ENCODE measurements at places on chromosomes 4 and X. TPM values are rescaled to one million over a fixed set of nuclear protein-coding genes. Genes with fewer than 3 reads are reported as not detected.
A peak's percentile ranks its signal among the peaks of the same experiment; 100 is the strongest.

DNA sequence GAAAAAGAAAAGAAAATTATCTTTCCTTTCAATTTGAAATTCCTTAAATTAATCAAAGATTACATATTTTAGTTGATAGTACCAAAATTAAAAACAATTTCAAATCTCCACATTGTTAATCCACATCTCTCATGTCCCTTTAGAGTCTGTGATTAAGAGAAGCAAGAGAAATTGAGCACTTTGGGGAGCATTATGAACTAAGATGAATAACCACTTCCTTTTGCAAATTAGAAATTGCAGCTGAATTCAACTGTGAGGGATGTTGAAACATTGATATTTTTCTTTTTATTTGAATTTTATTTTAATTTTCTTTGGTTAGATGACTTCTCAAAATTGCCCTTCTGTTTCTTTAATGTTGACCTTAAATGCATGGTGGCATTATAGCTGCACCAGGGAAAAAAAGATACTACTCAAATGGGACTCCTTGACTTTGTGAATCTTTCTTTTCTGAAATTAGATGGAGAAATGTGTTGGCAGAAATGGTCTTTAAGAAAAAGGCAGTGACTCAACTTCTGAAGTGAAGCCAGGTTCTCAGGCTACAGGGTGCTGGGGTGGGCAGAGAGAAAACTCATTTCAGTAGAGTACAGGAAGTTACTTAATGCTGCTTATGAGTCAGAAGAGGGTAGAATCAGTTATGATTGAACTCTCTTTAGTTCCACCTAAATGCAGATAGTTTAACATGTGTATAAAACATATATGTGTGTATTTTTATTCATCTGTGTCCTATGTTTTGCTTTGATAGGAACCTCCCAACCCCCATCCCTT lies 92.0 kb upstream of the TNIP3 start:
- H3K4me1 ChIP-seq = peaks cover 3% of the 10 kb centered on the region
- H3K36me3 ChIP-seq = no peaks in the 10 kb centered on the region
- H3K27ac ChIP-seq = no peak overlapping the region
- H3K27me3 ChIP-seq = no peaks in the 10 kb centered on the region
- H3K4me3 ChIP-seq = no peak overlapping the region
- no peak for DNase-seq

DNA sequence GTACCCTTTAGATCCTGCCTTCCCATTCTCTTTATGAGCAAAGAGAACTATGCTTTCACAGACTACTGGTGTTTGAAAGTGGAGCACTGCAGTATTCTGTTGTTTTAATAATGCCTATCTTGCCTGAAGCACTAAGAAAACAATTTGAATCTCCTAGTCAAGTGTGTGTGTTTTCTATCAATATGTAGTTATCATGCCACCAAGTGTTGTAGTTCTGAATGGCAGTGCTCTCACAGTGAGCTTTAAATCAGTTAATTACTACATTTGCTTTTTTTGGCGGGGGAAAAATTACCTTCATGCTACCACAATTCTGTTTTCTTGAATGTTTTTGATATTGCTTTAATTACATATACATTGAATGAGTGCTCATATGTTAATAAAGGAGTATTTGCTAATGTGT lies 143.6 kb upstream of the FAM47A start:
- no peaks in the 10 kb centered on the region for H3K27me3 ChIP-seq
- H3K27ac ChIP-seq = no peak overlapping the region
- no peaks in the 10 kb centered on the region for H3K36me3 ChIP-seq
- no peaks in the 10 kb centered on the region for H3K4me1 ChIP-seq
- DNase-seq = no peak

- no peaks in the 10 kb centered on the region for H3K36me3 ChIP-seq
- no peaks in the 10 kb centered on the region for H3K4me1 ChIP-seq
- H3K27me3 ChIP-seq = peaks cover 7% of the 10 kb centered on the region
- DNase-seq = no peak
- H3K4me3 ChIP-seq = no peak overlapping the region
Observed at GRCh38 chr4:8540072-8540471, 40.1 kb upstream of the GPR78 start.

Gene ETDA
- total RNA-seq = not detected

- H3K27ac ChIP-seq = no peak overlapping the region
- H3K4me3 ChIP-seq = peak overlapping the region; percentile 26
- H3K4me1 ChIP-seq = peaks cover 2% of the 10 kb centered on the region
- H3K27me3 ChIP-seq = no peaks in the 10 kb centered on the region
- DNase-seq = no peak
Observed at GRCh38 chrX:23332101-23332887, 2.4 kb upstream of the PTCHD1 start.

DNA sequence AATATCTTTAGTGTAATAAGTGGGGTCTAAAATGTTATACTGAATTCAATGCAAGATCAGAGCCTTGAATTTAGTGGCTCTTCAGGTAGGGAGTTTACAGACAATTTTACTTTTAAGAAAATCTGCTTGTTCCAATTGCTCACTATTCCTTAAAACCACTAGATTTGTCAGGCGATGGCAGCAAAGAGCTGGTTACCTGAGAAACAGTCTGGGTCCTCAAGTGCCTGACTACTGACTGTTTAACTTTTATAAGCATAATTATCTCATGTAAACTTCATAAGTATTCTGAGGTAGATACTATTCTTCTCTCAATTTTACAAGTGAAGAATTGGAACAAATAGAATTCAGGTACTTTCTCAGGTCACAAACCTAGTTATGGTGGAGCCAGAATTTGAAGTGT lies 84.3 kb downstream of the RRAGB start:
- no peak overlapping the region for H3K4me3 ChIP-seq
- no peak for DNase-seq
- no peak overlapping the region for H3K27ac ChIP-seq
- H3K4me1 ChIP-seq = no peaks in the 10 kb centered on the region
- H3K27me3 ChIP-seq = no peaks in the 10 kb centered on the region
- no peaks in the 10 kb centered on the region for H3K36me3 ChIP-seq

Gene STARD8
- 15.8 TPM for total RNA-seq

DNA sequence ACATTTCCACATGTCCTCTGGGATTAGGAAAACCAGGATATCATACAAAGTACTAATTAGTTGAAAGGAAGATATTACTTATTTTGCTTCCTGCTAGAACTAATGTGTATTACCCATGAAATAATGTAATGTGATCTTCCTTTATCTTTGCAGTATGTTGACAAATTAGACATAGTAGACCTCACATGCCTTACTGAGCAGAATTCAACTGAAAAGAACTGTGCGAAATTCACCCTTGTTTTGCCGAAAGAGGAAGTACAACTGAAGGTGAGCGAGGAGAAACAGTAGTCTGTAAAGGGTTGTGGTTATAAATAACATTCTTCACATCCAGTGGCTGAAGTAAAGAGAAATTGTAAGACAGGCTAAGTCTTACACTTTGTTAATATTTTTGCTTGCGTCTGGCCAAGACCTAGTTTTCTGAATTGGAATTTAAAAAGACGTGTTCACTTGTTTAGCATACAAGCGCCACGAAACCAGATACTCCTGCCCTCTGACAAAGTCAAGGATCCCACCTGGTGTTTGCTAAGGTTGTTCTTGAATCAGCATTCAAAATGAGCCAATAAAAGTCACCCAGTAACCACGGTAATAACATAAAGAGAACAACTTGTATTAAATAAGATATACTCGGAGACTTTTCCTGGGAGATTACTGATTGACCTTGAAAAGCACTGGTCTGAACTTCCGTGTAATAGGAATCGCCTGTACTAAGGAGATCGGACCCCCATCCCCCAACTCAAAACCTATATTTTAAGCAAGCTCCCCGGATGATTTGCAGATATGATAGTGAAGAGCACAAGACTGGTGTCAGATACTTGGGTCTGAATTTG lies 16.9 kb downstream of the STAP1 start:
- no peaks in the 10 kb centered on the region for H3K27me3 ChIP-seq
- H3K4me3 ChIP-seq = peak overlapping the region; percentile 25
- DNase-seq = no peak
- no peaks in the 10 kb centered on the region for H3K36me3 ChIP-seq

DNA sequence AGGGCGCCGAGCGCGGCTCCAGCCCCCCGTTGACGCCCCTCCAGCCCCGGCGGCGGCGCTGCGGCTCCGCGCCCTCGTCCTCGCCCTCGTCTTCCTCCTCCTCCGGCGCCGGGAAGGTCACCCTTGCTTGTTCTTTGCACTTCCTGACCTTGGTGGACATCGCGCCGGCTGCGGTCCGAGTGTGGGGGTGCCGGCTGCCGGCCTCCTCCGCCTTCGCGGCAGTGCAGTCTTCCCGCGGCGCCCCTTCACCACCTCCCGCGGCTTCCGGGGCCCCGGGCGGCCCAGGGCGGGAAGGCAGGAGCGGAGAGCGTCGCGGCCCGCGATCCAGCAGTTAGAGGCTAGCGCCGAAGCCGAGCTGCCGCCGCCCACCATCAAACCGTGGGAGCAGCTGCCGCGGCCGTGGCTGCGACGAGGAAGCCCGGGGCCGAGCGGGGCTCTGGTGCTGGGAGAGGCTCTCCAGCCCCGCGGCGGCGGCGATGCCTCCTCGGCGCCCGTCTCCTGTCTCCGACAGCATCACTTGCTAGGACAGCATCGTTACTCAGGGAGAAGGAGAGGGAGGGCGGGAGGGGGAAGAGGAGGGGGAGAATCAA lies at the start of gene TRPC3:
Gene TRPC3 (minus strand): TSS at position 540 of the 590 bp plus-strand sequence. CDS start 380 bp downstream, at position 160.
- H3K36me3 ChIP-seq = no peaks in the 10 kb centered on the region
- H3K27ac ChIP-seq = no peak within 1 kb of the TSS
- H3K27me3 ChIP-seq = no peaks in the 10 kb centered on the region
- H3K4me1 ChIP-seq = no peaks in the 10 kb centered on the region
- DNase-seq = peak; percentile 29

Gene ARMCX1
- total RNA-seq = 19.8 TPM

- no peak overlapping the region for H3K4me3 ChIP-seq
- no peaks in the 10 kb centered on the region for H3K36me3 ChIP-seq
- no peaks in the 10 kb centered on the region for H3K27me3 ChIP-seq
- peaks cover 8% of the 10 kb centered on the region for H3K4me1 ChIP-seq
- no peak overlapping the region for H3K27ac ChIP-seq
- DNase-seq = peak; percentile 55
Observed at GRCh38 chr4:41160012-41160789, 54.1 kb downstream of the APBB2 start.

- no peak for DNase-seq
- no peak overlapping the region for H3K27ac ChIP-seq
- no peak overlapping the region for H3K4me3 ChIP-seq
- H3K4me1 ChIP-seq = no peaks in the 10 kb centered on the region
Observed at GRCh38 chr4:17094876-17095210, 196.4 kb upstream of the LDB2 start.

- no peak for DNase-seq
- no peak overlapping the region for H3K4me3 ChIP-seq
- H3K27ac ChIP-seq = no peak overlapping the region
- no peaks in the 10 kb centered on the region for H3K4me1 ChIP-seq
- H3K36me3 ChIP-seq = no peaks in the 10 kb centered on the region
Observed at GRCh38 chrX:31038575-31039326, 33.1 kb downstream of the FTHL17 start.

DNA sequence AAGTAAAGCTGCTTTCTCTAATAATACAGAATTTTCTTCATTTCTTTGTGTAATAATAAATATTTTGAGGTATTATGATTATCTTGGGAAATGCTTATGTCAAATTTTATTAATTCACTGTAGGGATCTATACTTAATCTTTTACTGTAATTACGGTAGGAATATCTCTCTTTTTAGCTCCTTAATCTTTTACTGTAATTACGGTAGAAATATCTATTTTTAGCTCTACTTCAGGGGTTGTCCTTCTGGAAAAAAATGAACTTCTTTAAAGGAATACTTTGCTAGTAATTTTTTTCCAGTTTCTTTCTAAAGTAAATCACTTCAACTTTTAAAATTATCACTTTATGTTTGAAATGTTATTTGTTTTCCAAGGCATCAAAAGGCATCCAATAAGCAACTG lies 2229.4 kb upstream of the AGA start:
- H3K4me3 ChIP-seq = no peak overlapping the region
- DNase-seq = no peak
- H3K27ac ChIP-seq = no peak overlapping the region
- H3K4me1 ChIP-seq = no peaks in the 10 kb centered on the region
- no peaks in the 10 kb centered on the region for H3K36me3 ChIP-seq
- no peaks in the 10 kb centered on the region for H3K27me3 ChIP-seq

Gene RASSF6
- not detected for total RNA-seq

Gene TIMP1
- 33.2 TPM for total RNA-seq

DNA sequence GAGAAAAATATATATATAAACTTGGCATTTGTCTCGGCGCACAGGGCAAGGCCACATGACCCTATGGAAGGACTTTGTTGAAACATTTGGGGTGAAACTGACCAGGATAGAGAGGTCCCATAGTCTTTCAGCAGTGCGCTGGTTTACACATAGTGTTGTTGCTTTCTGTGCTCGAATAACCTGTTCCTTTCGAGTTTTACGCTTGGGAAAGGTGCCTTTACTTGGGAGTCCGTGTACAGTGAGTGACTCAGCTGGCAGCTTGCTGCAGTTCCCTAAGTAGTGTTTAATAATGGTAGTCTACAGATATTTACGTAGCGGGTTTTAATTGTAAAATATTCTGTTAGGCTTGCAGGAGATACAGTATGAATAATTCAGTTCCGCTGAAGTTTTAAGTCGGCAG lies 578 bp downstream of the APOOL start:
- peaks cover 5% of the 10 kb centered on the region for H3K4me1 ChIP-seq
- H3K4me3 ChIP-seq = peak overlapping the region; percentile 78
- peak overlapping the region; percentile 63 for H3K27ac ChIP-seq
- no peak for DNase-seq

DNA sequence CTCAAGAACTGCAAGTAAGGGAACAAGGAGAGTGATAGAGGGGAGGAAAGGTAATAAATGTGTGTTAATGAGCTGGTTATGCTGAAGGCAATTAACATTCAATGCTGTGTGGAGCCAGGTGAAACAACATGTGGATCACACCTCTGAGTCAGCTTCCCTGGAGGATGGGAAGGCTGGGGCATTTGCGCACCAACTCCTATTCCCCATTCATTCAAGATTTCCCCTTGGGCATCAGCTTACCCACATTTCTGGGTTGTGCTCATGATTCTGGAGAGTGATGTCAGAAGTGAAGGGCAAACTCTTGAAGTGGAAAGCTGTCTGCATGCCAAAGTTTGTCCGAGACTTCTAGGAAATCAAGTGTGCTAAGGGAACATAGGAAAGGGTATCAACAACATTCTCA lies 461.4 kb downstream of the MID1IP1 start:
- H3K4me1 ChIP-seq = no peaks in the 10 kb centered on the region
- no peak for DNase-seq
- H3K36me3 ChIP-seq = no peaks in the 10 kb centered on the region
- H3K27ac ChIP-seq = no peak overlapping the region

Gene SSX4
- total RNA-seq = not detected

- no peak for DNase-seq
- no peaks in the 10 kb centered on the region for H3K27me3 ChIP-seq
- no peak overlapping the region for H3K27ac ChIP-seq
- no peaks in the 10 kb centered on the region for H3K36me3 ChIP-seq
- H3K4me3 ChIP-seq = no peak overlapping the region
Observed at GRCh38 chrX:37824491-37825214, 22.7 kb downstream of the DYNLT3 start.

Gene MXRA5
- total RNA-seq = 0.23 TPM

Gene PLXNB3
- 0.27 TPM for total RNA-seq

DNA sequence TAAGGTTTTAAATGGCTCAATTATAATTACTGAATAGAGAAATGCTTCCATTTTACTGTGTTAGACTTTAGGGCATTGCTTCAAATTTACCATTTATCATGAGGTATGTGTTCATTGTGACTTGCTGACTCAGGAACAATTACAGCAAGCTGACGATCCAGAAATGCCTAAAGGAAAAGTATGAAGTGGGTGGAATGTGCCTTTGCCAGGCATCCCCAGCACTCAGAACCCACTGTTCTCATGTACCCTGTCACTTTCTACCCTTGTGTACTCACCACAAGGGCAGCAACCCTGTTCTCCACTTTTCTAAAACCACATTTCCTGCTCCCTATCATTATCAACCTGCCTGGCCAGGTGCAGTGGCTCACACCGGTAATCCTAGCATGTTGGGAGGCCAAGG lies 41.5 kb downstream of the QRFPR start:
- H3K27ac ChIP-seq = no peak overlapping the region
- no peak for DNase-seq
- peaks cover 2% of the 10 kb centered on the region for H3K27me3 ChIP-seq
- no peaks in the 10 kb centered on the region for H3K4me1 ChIP-seq
- no peaks in the 10 kb centered on the region for H3K36me3 ChIP-seq

Gene ING2
- total RNA-seq = 10.0 TPM

Measured in psoas muscle (tissue), 8 donors.